ENCODE measurements at places on chromosomes 4 and X.
A peak's percentile ranks its signal among the peaks of the same experiment; 100 is the strongest.

DNA sequence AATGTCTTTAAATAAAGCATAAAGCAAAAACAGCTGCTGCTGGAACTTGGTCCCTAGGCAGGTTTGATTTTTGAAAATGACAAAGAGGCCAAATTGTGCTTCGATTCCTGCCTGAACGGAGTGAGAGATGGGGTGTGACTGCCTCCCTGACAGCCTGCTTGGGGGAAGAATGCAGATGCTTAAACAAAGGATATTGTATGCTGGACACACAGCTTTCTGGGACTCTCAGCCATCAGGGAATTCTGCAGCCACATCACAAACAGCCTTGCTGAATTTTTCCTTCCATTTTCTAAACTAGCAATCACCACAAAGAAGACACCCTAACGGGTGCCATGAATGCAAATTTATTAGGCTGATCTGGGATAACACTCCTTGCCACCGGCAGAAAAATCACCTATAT, 83.9 kb upstream of the CPEB2 start:
- H3K27me3 ChIP-seq: no peaks in the 10 kb centered on the region
- H3K27ac ChIP-seq: no peak overlapping the region
- H3K36me3 ChIP-seq: no peaks in the 10 kb centered on the region
- no peak overlapping the region for H3K4me3 ChIP-seq

DNA sequence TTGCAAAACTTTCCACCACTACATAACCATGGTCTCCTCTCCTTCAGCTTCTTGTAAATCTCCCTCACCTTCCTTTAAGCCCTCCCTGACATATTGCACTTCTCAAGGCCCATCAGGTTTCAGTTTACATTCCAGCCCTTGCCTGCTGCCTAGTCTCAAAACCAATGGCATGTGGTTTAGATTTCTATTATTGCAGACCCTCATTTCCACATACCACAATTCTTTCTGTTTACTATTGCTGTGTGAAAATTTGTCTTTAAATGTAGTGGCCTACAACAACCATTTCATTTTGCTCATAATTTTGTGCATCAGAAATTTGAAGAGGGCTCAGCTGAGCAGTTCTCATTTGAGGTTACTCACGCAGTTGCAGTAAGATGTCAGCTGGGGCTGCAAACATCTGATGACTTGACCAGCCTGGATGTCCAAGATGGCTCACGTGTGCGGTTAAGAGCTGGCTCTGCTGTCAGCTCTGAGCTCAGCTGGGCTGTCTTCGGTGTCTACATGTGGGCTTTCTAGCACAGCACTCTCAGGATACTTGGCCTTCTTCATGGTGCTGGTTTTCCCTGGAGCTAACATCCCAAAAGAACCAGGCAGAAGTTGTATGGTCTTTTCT, 29.9 kb upstream of the SOD3 start:
- H3K4me3 ChIP-seq: no peak overlapping the region
- no peaks in the 10 kb centered on the region for H3K27me3 ChIP-seq
- H3K4me1 ChIP-seq: no peaks in the 10 kb centered on the region

GRCh38 chr4:170091069-170091696, 1.4 kb upstream of the AADAT start:
- H3K27ac ChIP-seq: no peak overlapping the region
- H3K4me1 ChIP-seq: no peaks in the 10 kb centered on the region
- H3K27me3 ChIP-seq: peaks cover 9% of the 10 kb centered on the region
- H3K4me3 ChIP-seq: no peak overlapping the region

DNA sequence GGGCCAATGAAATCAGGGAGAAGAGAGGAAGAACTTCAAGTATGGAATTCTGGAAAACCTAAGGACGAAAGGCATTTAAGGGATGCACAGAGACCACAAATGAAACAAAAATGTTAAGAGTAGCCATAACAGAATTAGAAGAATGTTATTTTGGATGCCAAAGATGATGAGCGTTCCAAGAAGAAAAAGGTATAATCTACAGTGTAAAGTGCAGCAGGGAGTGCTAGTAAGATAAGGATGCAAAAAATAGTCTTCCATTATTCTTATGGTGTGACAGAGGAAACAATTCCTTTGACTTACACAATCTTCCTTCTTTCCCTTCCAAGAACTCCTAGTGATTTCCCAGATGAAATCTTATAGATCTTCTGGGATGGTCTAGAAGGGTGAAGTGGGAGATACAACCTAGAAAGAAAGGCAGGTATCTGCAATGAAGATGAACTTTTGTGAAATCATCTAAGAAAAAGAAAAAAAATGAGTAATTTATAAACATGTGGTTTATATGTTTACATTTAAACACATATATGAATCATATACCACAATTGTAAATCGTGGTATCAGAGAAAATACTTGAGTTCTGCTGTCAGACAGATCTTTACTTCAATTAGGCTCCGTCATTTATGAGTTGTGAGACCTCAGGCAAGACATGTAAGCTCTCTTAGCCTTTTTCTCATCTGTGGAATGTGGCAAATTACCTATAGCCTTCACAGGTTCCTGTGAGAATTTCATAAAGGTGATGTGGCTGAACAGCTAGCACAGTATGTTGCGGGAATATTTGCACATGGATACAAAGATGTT, 8.1 kb downstream of the MORF4L2 start:
- H3K27ac ChIP-seq: no peak overlapping the region
- DNase-seq: no peak
- peaks cover 11% of the 10 kb centered on the region for H3K36me3 ChIP-seq
- no peaks in the 10 kb centered on the region for H3K27me3 ChIP-seq
- H3K4me1 ChIP-seq: no peaks in the 10 kb centered on the region

GRCh38 chr4:41455206-41455605, 82.8 kb upstream of the LIMCH1 start:
- no peak for DNase-seq
- no peak overlapping the region for H3K27ac ChIP-seq
- no peaks in the 10 kb centered on the region for H3K27me3 ChIP-seq
- no peaks in the 10 kb centered on the region for H3K36me3 ChIP-seq
- no peaks in the 10 kb centered on the region for H3K4me1 ChIP-seq

- H3K4me3 ChIP-seq: no peak overlapping the region
- no peaks in the 10 kb centered on the region for H3K4me1 ChIP-seq
- H3K27ac ChIP-seq: no peak overlapping the region
- no peaks in the 10 kb centered on the region for H3K27me3 ChIP-seq
- DNase-seq: no peak
Observed at GRCh38 chr4:73152893-73153292, 83.4 kb upstream of the COX18 start.

DNA sequence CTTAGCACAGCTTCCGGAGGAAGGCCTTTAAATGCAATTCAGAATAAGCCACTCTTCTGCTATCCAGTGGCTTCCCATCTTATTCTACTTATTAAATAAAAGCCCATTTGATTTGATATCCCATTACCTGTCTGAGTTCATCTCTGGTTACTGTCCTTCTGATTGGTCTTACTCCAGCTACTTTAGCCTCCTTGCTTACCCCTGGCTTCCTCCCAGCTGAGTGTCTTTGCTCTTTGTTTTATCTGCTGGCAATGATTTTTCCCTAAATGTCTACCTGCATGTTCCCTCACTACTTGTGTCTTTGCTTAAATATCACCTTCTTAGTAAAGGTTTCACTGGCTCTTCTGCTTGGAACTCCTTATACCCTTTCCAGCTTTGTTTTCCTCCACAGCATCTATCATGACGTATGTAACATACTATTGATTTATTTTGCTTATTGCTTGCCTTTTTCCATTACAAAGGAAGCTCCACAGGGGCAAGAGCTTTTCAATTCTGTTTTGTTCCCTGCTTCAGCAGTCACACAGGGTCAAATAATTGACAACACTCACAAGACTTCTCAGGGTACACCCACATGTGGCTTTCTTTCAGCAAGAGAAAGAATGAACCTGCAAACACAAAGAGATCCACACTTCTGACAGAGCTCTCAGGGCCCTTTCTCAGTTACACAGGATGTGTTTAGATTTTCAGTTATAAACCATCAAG, 63.8 kb downstream of the TBC1D19 start:
- H3K27ac ChIP-seq: no peak overlapping the region
- H3K4me1 ChIP-seq: no peaks in the 10 kb centered on the region
- DNase-seq: no peak
- H3K36me3 ChIP-seq: no peaks in the 10 kb centered on the region
- H3K4me3 ChIP-seq: no peak overlapping the region
- H3K27me3 ChIP-seq: no peaks in the 10 kb centered on the region

GRCh38 chrX:150085881-150086280, 147.6 kb upstream of the EOLA2 start:
- H3K4me3 ChIP-seq: no peak overlapping the region
- H3K27ac ChIP-seq: no peak overlapping the region
- no peaks in the 10 kb centered on the region for H3K27me3 ChIP-seq
- H3K36me3 ChIP-seq: no peaks in the 10 kb centered on the region
- no peaks in the 10 kb centered on the region for H3K4me1 ChIP-seq
- DNase-seq: no peak

DNA sequence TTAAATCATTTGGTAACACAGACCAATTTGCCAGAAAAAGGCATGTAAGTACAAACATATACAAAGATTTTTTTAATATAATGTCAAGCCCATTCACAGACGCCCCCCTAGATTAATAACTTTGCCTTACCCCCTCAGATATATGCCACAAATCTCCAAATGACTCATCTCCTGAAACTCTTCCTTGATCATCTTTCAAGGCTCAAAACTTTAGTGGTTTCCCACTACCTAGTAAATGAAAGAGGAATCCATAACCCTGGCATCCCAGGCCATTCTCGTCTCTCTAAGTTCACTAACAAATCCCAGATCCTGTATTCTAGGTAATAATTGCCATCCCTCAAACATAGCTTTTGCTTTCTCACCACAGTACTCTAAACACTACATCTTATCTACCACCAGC, 61.9 kb downstream of the PRSS12 start:
- H3K4me3 ChIP-seq: no peak overlapping the region
- H3K27ac ChIP-seq: no peak overlapping the region
- H3K27me3 ChIP-seq: no peaks in the 10 kb centered on the region
- no peak for DNase-seq
- H3K4me1 ChIP-seq: no peaks in the 10 kb centered on the region
- H3K36me3 ChIP-seq: no peaks in the 10 kb centered on the region

- DNase-seq: no peak
- H3K27ac ChIP-seq: peak overlapping the region; percentile 98
- H3K4me1 ChIP-seq: peaks cover 38% of the 10 kb centered on the region
Observed at GRCh38 chr4:2470791-2471190, 1.9 kb downstream of the RNF4 start.

GRCh38 chrX:56733459-56734046, 4.5 kb downstream of the NBDY start:
- no peaks in the 10 kb centered on the region for H3K27me3 ChIP-seq
- no peak overlapping the region for H3K4me3 ChIP-seq
- H3K36me3 ChIP-seq: no peaks in the 10 kb centered on the region
- H3K4me1 ChIP-seq: no peaks in the 10 kb centered on the region
- no peak for DNase-seq
- no peak overlapping the region for H3K27ac ChIP-seq

DNA sequence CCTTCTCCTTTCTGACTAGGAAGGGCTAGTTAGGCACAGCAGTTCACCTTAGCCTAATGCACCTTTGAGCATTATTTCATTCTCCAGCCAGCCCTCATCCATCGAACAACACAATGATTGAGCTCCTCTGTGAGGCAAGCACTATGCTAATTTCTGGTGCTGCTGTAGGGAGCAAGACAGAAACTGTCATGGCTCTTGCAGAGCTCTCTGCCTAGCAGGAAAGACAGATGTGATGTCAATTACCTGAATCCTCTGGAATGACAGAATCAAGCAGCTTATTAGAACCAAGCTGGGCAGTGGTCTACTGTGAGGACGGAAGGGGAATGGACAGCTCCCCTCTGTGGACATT, 256.1 kb upstream of the NOCT start:
- no peaks in the 10 kb centered on the region for H3K27me3 ChIP-seq
- no peaks in the 10 kb centered on the region for H3K4me1 ChIP-seq
- H3K36me3 ChIP-seq: no peaks in the 10 kb centered on the region
- no peak overlapping the region for H3K27ac ChIP-seq
- DNase-seq: no peak

DNA sequence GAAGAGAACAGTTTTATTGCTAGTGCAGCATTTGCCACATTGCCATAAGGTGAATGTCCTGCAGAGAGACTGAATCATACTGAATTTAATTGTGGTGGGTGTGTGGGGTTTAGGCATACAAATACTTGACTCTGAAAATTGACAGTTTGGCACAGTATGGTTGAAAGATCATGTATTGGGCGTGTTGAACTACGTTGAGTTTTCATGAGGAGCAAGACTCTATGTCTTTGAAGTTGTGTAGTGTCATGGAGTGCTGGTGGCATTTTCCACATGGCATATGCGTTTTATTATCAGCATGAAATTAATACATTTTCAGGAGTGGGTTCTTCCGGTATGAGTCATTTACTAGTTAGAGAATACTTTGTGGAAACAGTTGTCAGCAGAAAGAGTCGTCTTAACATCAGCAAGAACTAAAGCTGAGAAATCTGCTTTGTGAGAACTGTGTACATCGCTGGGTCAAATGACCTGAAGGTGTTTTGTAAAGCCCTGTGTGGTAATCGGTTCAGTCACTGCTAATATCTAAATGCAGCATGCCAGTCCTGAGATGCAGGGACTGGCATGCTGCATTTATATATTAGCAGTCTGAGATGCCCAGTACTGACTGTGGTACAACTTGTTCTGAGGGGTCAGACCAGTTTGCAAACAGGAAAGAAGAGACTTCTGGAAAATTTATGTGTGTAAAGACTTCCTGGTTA, 50.3 kb downstream of the ARHGAP10 start:
- no peak for DNase-seq
- no peaks in the 10 kb centered on the region for H3K27me3 ChIP-seq
- no peak overlapping the region for H3K27ac ChIP-seq
- H3K4me3 ChIP-seq: no peak overlapping the region

Measured in effector memory CD4-positive, alpha-beta T cell (primary cell).